Activated CD4-positive, alpha-beta T cell treated with anti-CD3 and anti-CD28 coated beads, Interleukin-2, amount 50 U/mL, for 24 hours (primary cell): ENCODE measurements at places on chromosomes 6 and 20.
A peak's percentile ranks its signal among the peaks of the same experiment; 100 is the strongest.

DNA sequence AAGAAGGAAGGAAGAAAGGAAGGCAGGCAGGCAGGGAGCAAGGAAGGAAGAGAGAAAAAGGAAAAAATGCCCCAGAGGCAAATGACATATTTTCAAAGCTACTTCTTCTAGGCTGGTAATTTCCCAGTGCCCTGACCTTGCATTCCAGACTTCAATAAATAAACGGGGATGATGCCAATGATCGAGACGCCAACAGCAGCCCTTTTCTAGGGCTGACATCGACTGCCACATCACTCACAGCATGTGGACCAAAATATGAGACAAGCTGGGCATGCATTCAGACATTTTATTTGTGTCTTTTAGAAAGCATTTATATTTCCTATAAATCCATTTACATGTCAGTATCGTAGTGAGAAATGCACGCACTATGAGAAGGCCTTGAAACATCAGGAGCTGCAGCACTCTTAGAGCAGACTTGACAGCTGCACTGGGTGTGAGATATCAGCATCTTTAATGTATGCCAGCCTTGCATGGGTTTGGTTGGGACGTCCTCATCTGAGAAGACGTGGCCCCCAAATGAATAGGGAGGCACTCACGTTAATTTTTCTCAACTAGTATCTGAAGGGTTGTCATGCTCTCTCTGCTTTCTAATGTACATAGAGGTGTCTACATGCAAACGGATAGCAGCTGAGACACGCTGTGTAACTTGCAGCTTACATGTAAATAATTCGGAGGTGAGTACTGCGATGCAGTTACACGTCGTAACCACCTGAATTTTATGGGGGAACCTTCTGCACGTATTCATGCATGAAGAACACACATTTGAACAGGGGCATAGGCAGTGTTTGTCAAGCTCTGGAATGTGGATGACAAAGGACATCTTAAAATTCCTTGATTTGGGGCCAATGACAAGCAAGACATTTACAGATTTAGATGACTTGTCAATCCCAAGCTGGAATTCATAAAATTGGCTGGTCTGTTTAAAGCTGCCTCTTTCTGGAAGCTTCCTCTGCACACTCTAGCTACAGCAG is 149.1 kb upstream of the AGPAT4 start:
- no peak for DNase-seq

DNA sequence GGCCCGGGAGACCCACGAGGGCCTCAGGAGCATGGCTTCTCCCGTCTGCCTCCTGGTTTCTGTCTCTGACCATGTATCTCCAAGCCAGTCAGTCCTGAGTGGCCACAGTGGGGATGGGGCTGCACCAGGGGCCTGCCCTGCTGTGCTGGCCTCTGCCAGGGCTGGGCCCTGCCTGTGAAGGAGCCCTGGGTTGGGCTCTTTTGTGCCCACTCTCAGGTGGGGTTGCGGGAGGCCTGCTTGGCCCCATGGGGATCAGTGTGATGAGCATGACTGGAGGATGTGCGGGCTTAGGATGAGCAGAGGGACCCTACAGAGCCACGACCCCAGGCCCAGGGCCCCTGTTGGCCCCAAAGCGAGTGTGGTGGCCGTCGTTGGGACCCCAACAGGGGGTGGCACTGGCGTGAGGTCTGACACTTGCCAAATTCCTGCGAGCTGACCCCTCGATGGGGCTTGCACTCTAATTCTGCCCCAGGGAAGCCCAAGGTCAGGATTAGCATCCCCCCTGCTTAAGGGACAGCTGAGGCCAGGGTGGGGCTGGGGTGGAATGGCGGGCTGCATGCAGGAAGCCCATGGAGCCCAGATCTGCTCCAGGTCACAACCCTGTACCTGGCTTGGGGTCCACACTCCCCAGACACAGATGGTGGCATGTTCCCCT is 90.0 kb upstream of the BHLHE23 start:
- DNase-seq: no peak

DNA sequence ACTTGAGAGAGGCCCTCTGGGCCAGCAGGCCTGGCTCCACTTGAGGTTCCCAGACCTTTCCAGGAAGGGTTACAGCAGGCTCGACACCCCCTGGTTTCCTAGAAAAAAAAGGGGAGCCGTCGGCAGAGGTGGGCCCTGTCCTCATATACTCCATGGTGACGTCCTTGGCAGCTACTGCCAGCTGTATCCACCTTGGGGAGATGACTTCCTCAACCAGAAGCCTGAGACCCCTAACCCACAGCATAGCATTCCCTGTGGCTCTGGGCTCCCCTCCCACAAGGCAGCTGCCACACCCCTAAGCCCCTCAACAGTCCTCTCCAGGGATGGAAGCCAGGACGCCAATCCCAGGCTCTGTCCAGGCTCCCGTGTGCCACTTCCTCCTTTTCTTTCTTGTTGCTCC is 294.8 kb downstream of the CDC5L start:
- no peak for DNase-seq

DNA sequence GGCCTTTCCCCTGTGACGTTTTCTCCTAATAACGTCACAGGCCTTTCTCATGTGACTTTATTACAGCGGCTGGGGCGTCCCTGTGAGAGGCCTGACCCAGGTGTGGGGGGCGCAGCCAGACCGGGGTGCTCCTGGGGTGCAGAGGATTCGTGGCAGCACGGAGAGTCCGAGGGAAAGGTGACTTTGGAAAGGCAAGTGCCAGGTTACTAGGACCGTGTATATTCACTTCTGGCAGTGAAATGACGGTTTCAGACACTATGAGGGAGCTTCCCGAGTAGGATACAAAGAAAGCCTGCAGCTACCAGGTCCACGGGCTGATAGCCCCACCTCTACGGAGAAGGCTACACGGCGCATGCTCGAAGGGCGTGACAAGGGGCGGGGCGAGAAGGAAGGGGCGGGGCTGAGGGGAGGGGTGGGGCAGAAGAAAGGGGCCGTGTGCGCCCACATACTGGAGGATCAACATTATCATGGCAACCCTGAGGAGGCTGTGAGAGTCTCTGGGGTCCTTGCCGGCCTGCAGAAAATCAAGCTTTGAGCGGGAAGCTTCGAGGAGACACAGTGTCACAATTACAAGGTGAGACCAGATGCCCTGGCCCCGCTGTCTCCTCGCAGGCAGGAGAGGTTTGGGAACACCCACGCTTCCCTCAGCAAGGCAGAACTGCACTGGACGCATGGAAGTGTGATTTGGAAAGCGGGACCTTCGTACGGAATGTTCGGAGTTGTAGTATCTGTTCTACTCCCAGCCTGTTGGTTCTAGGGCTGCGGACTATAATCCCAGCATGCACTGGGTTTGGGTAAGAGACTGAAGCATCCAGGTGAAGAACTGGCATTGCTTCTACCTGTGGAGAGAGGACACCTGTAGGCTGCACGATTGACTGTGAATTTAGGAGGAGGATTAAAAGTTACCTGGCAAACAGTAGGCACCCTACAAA is 54.4 kb upstream of the ZNF337 start:
- DNase-seq: peak; percentile 44

DNA sequence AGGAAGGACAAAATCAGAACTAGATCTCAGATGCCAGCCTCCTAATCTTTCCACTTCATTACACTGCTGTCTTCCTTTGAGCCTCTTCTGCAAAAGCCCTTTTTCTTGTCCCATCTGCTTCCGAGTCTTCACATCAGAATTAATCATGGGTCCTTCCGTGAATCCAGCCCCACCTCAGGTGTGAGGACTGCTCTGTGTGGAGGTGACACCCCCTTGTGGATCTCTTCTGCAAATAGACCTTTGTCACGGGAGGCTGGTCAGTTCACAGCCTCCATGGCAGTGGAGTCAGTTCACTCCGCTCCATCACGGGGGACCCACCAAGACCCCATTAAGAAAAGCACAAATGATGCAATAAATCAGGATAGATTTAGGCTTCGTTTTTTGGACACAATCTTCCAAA is 171.1 kb downstream of the ADAT2 start:
- no peak for DNase-seq

- DNase-seq: no peak
Observed at GRCh38 chr6:80104520-80104919, 2.0 kb upstream of the BCKDHB start.

DNA sequence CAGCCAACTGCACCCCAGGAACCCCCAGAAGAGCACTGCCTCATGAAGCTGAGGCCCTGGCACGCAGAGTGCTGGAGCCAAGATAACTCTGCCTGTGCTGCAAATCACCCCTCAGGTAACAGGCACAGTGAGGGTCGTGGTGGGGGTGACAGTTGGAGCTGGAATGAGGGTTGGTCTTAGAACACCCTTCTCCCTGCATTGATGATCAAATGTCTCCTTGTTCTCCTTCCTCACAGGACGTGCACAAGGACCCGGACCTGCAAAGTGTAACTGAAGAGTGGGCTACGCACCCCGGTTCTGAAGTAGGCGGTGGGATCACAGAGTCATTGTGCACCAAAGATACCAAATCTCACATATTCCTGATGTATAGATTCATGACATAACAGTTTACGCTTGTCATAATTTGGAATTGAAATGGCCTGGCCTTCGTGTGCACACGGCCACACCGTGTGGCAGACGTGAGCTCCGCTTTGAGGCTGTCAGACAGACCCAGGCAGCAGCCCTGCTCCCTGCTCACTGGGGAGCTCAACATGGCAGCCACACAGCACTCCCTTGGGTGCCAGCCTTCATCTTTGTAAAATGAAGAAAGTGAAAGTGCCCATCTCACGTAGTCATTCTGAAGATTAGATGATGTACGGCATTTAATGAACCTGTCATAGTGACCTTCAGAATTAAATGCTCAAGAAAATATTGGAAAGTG is 8.8 kb downstream of the THBS2 start:
- DNase-seq: no peak

DNA sequence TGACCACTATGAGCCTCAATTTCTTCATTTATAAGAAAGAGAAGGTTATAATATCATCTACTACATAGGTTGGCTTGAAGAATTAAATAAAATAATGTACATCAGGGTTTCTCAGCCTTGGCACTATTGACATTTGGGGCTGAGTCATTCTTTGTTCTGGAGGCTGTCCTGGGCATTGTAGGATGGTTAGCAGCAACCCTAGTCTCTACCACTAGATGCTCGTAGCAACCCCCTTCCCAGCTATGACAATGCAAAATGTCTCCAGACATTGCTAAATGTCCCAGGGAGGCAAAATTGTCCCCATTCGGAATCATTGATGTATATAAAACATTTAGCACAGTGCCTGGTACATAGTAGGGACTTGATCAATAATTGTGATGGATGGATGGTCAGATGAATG is 152.1 kb downstream of the KHDC1L start:
- no peak for DNase-seq

DNA sequence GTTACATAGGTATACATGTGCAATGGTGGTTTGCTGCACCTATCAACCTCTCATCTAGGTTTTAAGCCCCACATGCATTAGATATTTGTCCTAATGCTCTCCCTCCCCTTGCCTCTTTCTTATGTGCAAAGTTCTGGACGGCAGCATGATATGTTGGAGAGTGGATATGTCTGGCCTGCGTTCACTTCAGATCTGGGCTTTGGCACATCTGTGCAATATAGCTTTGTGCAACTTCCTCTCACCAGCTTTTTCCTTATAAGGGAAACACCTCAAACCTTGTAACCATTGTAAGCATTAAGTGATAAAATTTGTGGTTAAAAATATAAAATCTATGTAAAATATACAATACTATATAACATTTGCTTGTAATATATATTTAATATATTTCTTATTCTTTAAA is 288.0 kb downstream of the PHACTR1 start:
- DNase-seq: no peak

- no peak for DNase-seq
Observed at GRCh38 chr6:158042245-158042798, 60.7 kb downstream of the SYNJ2 start.

DNA sequence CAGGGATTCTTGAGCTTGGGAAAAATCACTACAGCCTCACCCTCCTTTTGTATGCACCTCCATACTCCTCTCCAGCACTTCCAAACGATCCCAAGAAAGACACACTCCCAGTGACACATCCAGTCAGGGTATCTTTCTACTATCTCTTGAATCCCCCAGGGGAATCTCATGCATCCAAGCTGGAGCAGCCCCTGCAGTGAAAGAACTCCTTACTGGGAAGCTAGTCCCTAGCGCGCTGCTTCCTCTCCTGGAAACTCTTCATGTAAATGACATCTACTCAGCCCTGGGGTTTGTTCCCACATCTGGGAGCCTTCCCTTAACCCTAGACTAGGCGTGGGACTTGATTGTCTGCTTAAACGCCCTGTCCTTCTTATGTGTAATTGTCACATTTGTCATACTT is 329.1 kb upstream of the QKI start:
- DNase-seq: no peak
